ENCODE measurements at places on chromosomes 5 and 9. TPM values are rescaled to one million over a fixed set of nuclear protein-coding genes. Genes with fewer than 3 reads are reported as not detected.

Gene GLDC
- polyA plus RNA-seq = 1.8 TPM

Gene CAMK2A
- polyA plus RNA-seq = 0.44 TPM

Gene SH3GL2
- 0.23 TPM for polyA plus RNA-seq

Gene CCL21
- polyA plus RNA-seq = 41.4 TPM

Gene INSYN2B
- 0.03 TPM for polyA plus RNA-seq

Gene RNF183
- not detected for polyA plus RNA-seq

Gene SPATA31D3
- not detected for polyA plus RNA-seq

Gene DPYSL3
- 4.2 TPM for polyA plus RNA-seq

Gene CNTLN
- 2.4 TPM for polyA plus RNA-seq

Gene SHOC1
- 0.03 TPM for polyA plus RNA-seq

Gene OLFM1
- 13.6 TPM for polyA plus RNA-seq

Gene ENTPD2
- polyA plus RNA-seq = 3.0 TPM

Gene OR1J2
- not detected for polyA plus RNA-seq

Gene PCDHB12
- 0.60 TPM for polyA plus RNA-seq

Gene PCDHA4
- polyA plus RNA-seq = not detected

Gene CCDC107
- polyA plus RNA-seq = 21.3 TPM

Data from sigmoid colon (tissue), 7 donors.